ENCODE measurements at places on chromosomes 7 and 10.

DNA sequence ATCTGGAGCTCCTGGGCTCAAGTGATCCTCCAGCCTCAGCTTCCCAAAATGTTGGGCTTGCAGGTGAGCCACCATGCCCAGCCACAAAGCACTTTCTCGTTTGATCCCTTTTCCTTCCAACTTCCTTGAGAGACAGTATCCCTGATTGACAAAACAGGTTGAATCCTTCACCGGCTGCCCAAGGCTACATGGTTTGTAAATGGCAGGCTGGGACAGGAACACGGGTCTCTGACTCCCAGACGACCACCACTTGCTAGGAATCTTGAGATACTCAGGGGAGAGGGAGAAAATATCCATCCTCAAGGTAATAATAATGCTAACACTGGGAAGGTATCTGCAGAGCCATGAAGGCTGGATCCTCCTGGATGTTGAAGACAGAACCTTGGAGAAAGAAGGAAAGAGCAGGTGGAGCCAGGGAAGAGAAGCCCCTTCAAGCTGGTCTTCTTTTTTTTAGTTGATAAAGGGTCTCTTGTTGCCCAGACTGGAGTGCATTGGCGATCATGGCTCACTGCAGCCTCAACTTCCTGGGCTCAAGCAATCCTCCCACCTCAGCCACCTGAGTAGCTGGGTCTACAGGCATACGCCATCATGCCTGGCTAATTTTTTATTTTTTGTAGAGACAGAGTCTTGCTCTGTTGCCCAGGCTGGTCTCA, 19.8 kb downstream of the MMRN2 start:
- no peak for DNase-seq

DNA sequence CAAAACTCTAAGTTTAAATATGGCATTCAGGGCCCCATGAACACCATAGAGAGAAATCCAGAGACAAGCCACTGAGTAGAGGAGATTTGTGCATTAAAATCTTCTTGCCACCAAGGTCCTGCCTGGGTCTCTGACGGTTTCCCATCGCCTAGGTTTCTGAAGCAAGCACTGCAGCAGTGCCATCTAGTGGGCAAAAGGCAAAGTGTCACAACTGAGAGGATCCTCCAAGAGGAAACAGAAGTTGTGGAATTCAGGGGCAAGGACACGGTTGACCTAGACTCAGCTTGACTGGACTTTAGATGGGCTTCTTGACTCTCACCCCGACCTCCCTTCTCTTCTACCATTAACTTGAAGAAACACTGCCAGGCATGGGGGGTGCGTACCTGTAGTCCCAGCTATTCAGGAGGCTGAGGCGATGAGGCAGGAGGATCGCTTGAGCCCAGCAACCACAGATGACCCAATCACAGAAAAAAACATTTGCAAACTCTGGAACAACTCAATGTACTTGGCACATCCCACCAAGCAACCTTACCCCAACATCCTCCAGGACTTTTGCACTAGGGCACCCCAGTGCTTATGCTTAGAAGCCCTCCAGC, 604.1 kb downstream of the GALNT17 start:
- peak; percentile 17 for DNase-seq

GRCh38 chr7:37027557-37028341, 303.5 kb upstream of the AOAH start:
- DNase-seq: no peak

GRCh38 chr10:133388236-133388972, 5.6 kb upstream of the MTG1 start:
- no peak for DNase-seq

DNA sequence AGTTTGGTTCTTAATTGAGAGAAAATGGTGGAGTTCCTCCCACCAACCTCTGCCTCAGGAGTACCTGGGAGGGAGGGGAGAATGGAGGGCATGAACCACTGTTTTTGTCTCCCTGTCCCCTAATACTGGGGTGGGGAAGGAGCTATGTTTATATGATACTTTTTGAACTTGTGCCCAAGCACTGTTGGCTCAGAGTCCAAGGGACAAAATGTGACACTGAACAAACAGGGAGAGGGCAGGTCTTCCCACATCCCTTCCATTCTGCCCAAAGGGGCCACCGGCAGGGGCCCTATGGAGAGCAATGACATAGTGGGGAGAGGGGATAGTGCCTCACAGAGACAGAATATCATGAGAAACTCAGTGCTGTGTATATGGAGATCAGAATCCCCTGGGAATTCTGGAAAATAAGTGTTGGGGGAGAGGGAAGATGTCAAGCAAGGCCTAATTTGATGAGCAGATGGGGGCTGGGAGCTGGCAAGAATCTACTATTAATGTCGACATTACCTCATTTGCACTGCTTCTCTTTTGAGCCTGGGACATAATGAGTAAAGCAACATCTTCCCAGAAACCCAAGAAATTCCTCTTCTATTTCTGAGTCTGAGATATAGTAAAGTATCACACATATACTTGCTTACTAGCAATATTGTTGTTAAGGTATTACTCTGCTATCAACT, 180.6 kb downstream of the CYP26A1 start:
- no peak for DNase-seq

DNA sequence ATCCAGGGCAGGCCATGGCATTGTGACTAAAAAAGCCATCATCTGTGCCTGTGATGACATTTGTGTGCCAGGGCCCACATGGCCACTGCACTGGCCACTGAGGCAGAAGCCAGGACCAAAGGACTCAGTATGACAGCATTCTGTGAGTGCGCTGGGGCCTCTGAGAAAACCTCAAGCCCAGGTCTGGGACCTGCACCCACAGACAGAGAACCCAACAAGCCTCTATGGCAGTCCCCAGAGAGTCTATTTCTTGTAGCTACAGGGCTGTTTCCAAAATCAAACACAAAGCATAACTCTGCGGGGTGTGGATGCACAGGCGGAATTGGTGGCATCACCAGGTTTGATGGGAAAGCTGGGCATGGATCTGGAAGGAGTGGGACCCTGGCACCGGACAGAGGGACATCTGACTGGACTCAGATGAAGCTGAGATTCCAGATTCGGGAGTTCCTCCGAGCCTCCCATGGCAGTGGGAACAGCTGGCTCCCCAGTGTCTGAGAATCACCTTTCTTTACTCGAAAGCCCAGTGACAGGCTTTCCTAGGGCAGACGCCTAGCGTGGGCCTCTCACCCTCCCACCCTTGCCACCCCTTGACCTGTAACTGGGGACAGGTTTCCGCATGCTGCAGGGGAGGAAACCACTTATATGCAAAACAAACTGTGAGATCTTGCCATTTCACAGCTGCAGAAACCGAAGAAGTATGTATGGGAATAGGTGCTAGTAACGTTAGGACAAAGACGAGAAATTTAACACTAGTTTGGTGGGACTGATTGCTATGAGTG, 70.6 kb upstream of the RHEB start:
- DNase-seq: no peak

- no peak for DNase-seq
Measured at GRCh38 chr10:110569736-110570135, 2.2 kb downstream of the SMC3 start.

DNA sequence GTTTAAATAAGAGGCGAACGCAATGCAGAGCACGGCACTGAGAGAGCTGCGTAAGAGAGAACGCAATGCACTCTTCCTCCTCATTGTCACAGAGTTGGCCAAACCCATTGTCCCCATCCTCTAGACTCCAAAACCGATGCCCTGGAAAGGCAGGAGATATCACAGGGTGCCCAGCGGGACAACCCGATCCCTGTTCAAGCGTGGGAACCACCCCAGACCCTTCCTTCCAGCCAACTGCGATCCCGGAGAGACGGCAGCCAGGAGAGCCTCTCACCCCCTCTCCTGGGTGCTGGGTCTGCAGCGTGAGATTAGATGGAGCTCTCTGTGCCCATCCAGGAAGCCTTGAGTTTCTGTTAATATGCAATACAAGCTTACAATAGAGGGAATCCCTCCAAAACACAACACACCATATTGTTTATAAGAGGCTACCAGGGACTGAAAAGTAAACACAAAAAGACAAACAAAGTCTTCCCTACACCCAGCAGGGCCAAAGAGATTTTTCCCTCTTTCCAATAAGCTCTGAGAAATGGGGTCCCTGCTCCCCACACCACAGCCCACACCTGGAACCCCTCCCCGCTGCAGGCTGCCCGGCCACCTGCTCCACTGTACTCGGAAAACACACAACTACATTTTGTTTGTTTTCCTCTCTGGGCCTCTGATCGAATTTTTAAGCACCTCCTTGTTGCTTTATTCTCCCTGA, 187.6 kb downstream of the ADARB2 start:
- no peak for DNase-seq

- DNase-seq: no peak
Measured at GRCh38 chr7:138564365-138564764, 104.3 kb downstream of the TRIM24 start.

DNA sequence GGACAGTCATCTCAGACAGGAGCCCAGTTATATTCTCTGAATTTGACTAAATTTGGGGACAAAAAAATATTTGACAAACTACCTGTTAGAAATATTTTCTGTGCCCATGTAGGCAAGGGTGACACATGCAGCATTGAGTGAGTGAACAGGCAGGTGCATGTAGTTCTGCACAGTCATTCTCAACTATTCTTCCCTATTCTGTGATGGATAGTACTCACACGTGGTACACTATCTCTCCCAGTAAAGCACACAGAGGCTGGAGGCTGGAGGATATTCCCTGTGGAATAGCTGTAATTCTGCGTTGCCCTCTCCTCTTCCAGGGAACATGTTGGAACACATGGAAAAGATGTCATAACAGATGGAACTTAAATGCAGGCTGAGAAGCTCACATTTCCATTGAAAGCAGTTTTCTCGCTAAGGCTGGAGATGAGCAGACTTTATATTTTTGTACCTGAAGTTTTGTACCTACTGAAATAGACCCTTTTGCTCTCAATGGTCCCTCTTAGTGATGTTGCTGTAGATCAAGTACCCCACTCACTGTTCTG, 75.0 kb downstream of the GPR141 start:
- no peak for DNase-seq

GRCh38 chr10:123149568-123150270, 1.8 kb downstream of the HMX2 start:
- DNase-seq: peak; percentile 58

DNA sequence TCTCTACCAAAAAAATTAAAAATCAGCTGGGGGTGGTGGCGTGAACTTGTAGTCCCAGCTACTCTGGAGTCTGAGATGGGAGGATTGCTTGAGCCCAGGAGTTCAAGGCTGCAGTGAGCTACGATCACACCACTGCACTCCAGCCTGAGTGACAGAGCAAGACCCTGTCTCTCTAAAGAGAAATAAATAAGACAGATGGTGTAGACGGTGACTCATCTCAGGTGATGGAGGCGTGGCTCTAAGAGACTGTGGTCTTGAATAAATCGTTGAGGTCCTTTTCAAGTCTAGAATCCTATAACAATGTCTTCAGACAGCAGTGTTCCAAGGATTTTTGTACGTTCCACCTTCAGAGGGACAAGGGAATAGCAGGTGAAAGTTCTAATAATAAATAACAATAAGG, 53.8 kb upstream of the PFKFB3 start:
- DNase-seq: peak; percentile 27

DNA sequence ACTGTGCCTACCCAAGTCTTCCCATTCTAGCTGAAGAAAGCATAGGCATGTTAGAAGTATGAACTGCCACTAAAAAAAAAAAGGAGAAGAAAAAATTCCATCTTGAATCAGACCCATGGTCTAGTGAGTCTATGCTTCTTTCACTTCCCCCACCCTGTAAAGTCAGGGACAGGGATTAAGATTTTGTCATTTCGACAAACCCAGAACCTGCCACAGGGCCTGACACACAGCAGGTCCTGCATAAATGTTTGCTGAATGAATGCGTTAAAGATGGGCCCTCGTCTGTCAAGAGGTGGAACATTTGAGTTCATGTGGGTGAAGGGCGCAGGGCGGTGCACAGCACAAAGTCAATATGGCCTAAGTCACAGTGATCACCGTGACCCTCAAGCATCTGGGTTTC, 4.9 kb downstream of the HIPK2 start:
- DNase-seq: no peak

- DNase-seq: no peak
Measured at GRCh38 chr10:100506596-100507356, 12.9 kb downstream of the SEC31B start.

- no peak for DNase-seq
Measured at GRCh38 chr7:147912291-147912690, 678.3 kb upstream of the C7orf33 start.

DNA sequence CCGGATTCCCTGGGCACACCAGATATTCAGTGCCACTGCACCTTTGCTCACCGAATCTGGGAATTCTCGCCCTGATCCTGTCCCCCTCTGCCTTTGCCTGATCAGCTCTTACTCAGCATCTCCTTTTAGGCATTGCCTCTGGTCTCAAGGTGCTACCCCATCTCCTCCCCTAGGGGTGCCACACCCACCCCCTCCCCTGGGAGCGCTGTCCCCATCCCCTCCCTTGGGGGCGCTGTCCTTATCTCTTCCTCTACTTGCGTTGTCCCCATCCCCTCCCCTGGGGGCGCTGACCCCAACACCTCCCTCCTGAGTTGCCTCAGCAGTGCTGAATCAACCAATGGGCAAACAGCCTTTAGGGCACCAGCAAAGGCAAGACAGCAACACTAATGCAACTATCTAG, 686.9 kb upstream of the FOXK1 start:
- peak; percentile 8 for DNase-seq

DNA sequence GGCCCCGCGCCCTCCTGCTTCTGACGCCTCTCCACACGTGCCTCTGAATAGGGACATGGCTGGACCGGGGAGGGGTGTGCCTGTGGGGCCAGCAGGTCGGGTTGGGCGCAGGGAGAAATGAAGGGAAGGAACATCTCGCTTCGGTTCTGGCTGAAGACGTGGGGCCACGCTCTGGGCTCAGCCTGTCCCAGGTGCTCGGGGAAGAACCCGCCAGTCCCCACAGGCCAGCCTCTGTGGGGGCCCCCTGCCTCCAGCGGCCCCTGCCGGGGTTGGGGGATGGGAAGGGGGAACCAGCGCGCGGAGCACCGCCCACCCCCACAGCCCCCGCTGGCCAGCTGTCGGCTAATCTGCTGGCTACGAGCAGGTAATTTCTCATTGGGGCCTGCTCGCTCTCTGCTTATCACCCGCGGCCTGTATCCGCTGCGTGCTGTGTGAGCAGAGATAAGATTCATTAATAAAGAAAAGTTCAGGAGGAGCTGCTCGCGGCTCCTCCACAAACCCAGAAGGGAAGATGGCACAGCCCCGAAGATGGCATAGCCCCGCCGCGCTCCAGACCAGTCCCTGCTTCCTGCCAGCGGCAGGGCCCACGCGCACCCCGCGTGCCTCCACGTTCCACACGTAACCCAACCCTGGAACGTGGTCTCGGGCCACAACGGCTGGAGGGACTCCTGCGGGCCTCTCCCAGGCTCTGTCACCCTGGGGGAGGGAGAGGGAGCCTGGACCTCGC, 186.2 kb downstream of the ELFN1 start:
- no peak for DNase-seq

DNA sequence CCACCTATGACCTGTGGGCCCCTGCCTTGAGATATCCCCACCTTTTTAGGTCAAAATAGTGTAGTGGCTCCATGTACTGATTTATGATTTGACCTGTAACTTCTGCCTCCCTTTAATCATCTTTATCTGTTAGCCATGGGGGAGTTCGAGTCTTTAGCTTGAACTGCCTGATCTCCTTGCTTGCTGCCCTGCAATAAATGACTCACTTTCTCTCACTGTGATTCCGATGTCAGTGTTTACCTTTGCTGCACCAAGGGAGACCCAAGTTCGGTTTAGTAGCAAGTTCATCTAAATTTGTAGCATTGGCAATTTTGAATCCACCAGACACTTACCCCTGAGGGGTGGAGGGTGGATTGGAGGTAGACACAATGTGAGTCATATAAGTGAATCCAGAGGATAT, 814.6 kb upstream of the AUTS2 start:
- no peak for DNase-seq

GRCh38 chr10:12937527-12937926, 64.0 kb downstream of the CCDC3 start:
- DNase-seq: no peak

Measured in activated naive CD8-positive, alpha-beta T cell treated with anti-CD3 and anti-CD28 coated beads for 36 hours (primary cell).